ENCODE measurements at places on chromosomes 1 and 21. TPM values are rescaled to one million over a fixed set of nuclear protein-coding genes. Genes with fewer than 3 reads are reported as not detected.

DNA sequence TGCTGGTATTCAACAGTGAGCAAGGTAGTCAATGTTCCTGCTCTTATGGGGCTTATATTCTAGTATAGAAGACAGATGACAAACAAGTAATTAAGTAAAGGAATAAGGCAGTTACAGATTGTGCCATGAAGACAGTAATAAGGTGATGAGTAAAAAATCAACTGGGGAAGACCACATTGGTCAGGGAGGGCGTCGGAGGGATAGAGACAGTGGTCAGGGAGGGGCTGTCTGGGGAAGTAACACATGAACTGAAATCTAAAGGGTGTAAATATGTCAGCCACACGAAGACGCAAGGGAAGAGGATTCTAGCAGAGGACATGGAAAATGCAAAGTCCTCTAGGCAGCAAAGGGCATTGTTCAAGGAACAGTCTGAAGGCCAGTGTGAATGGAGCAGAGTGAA, 10.1 kb downstream of the IL12RB2 start:
- no peaks in the 10 kb centered on the region for H3K4me1 ChIP-seq
- H3K4me3 ChIP-seq = no peak overlapping the region
- no peaks in the 10 kb centered on the region for H3K27me3 ChIP-seq
- H3K27ac ChIP-seq = no peak overlapping the region
- H3K36me3 ChIP-seq = no peaks in the 10 kb centered on the region
- DNase-seq = no peak

DNA sequence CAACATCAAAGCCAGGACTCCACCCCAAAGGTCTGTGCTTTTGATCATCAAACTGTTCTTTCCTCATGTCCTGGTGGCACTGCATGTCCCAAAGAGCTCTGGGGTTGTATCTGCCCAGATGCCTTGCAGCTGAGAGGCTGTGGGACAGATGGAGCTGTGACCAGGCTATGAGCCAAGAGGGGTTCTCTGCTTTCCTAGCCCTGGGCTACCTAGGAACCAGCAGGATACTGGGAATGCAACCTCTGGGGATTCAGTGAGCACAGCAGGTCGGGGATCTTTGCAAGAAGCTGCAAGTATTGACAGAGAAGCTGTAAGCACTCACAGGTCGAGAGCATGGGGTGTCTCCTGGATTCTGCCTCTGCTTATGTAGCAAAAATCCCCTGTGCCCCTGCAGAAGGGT, 186.6 kb downstream of the GRIK3 start:
- no peaks in the 10 kb centered on the region for H3K36me3 ChIP-seq
- H3K4me1 ChIP-seq = no peaks in the 10 kb centered on the region
- no peak for DNase-seq
- peaks cover 7% of the 10 kb centered on the region for H3K27me3 ChIP-seq
- H3K4me3 ChIP-seq = no peak overlapping the region

DNA sequence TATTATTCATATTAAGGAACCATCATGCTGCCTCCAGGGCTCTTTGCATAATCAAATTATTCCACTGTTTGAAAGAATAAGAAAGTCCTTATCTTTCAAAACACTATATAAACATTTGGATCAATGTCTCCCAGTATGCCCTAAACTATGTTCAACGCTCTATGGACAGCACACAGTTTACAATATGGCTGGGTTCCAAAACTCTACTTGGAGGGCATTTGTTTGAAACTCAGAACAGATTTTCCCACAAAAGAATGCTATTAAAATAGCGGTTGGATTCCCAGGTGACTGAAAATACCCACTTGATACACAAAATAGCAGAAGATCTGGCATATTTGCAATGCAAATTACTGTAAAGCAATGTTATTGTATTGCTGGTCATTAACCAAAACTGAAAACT, 3.2 kb downstream of the HAO2 start:
- H3K4me1 ChIP-seq = peaks cover 10% of the 10 kb centered on the region
- no peak overlapping the region for H3K4me3 ChIP-seq
- no peaks in the 10 kb centered on the region for H3K27me3 ChIP-seq
- DNase-seq = no peak
- no peak overlapping the region for H3K27ac ChIP-seq

The PRDX6 gene
- 273 TPM for total RNA-seq

The INSRR gene
- total RNA-seq = not detected

The C1orf94 gene
- not detected for total RNA-seq

Measured in lung (tissue), 17 donors.